ENCODE measurements at places on chromosomes 3 and 15. TPM values are rescaled to one million over a fixed set of nuclear protein-coding genes. Genes with fewer than 3 reads are reported as not detected.

ARID3B gene
- total RNA-seq = 5.5 TPM

DNA sequence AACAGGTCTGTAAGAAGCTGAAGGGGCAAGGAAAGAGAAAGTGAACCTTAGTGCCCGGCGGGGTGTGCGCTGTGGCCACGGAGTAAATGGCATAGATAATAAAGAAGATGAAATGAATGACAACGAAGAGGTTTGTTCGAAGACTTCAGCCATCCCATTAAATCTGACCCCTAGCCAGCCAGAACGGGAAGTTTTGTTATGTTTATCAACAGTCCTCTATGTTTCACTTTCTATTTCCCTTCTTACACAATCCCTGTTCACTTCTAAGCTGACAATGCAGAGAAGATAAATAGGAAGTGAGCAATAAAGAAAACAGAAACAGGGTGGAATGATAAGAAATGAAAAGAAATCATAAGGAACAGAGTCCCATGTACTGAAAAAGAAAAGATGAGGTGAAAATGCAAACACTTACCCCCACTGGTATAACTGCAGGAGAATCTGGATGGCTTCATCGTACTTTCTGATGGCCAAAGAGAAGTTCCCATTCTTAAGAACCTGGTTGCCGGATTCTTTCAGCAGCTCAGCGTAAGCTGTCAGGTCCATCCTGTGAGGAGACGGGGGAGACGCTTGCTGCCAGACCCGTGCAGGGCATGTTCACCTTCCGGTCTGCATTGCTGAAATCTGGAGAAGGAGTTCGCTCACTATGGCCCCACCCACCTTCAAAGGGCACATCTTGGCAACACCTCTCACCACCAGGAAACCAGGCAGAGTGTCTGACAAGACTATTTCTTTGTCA is 36.8 kb downstream of the TRANK1 start:
- peak; percentile 61 for DNase-seq

- DNase-seq = no peak
Observed at GRCh38 chr3:152480282-152480953, 211.7 kb downstream of the MBNL1 start.

GRCh38 chr3:36919439-36920160 is 25.3 kb downstream of the TRANK1 start:
- no peak for DNase-seq

GRCh38 chr3:127645371-127646015 is 16.5 kb downstream of the PODXL2 start:
- DNase-seq = no peak

GRCh38 chr15:68816795-68817303 is 3.8 kb downstream of the ANP32A start:
- no peak for DNase-seq

Data from sciatic nerve (tissue), 2 donors.